ENCODE measurements at places on chromosomes 3 and 15.

GRCh38 chr3:123658118-123658851, 73.4 kb upstream of the HACD2 start:
- no peak for DNase-seq

DNA sequence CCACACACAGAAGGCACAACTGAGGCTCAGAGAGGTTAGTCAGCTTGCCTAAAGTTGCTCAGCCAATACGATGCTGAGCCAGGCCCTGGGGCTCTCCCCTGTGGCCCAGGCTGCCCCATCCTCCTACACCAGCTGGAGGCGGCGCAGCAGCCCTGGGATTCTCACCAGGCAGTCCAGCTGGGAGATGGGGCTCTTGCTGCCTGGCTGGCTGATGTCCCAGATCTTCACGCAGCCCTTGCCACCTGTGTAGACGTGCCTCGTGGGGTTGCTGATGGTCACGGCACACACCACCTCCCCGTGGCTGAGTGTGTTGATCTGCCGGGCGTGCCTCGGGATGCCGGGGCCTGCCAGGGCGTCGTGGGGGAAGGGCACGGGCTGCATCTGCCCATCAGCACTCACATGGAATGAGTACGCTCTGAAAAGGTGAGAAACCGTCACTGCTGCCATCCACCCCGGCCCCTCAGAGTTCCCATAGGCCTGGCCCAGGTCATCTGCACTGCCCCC, 42.8 kb downstream of the TLE3 start:
- DNase-seq = no peak

- DNase-seq = no peak
These were observed 9.2 kb downstream of the MFSD1 start for GRCh38 chr3:158810823-158811724.

DNA sequence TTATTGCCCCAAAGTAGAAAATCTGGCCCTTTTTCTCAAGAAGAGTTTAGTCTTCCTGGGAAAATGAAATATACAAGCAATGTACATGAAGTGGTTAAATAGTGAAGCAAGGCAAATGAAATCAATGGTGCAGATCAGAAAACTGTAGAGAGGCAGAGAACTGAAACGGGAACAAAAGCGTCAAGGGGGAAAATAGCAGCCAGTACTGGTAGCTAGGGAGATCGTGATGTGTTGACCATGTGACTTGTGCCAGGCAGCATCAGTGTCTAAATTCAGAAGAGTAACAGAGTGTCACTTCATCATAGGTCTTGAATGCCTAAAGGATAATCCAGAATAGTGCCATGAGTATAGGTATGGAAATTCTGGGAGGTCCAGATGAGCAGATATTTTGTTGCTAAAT, 163.1 kb downstream of the CHL1 start:
- no peak for DNase-seq

- DNase-seq = peak; percentile 58
These were observed 747 bp upstream of the ZNF592 start for GRCh38 chr15:84747416-84748273.

GRCh38 chr15:95684693-95685115, 645.8 kb upstream of the NR2F2 start:
- no peak for DNase-seq
